T-helper 2 cell (primary cell): ENCODE measurements at places on chromosomes 12 and 14.

DNA sequence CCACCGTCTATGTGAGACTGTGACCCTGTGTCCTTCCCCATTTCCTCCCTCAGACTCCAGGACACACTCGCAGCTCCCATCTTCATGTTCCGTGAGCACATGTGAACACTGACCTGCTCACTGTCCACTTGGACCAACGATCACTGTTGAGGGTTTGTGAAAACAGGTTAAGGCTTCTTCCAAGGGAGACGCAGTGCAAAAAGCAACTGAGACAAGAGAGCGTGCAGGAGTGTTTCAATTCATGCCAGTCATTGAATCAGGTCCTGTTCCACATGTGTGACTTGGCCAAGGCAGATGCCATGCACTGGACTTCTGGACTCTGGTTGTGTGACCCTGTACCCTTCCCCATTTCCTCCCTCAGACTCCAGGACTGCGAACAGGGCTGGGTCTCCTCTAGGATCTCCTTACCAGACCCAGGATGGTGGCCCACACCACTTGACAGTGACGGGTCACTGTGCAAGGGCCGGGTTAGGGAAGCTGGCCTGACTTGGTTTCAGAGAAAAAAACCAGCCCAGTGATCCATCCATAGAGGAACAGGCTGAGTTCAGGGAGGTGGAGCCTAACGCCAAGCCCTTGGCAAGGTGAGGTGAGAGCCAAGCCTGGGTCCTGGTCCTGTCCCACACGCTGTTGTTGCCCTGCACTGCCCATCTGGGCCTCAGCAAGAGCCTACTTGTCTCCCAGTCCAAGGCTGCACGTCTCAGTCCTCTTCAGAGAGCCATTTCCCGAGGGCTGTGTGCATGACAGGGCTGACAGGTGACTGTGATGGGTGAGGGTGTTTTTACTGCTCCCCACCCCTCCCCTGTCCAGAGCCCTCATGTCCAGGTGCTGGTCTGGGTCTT is 5.7 kb upstream of the KRT5 start:
- DNase-seq: no peak

GRCh38 chr12:130752692-130753230 is 36.7 kb upstream of the RIMBP2 start:
- no peak for DNase-seq

DNA sequence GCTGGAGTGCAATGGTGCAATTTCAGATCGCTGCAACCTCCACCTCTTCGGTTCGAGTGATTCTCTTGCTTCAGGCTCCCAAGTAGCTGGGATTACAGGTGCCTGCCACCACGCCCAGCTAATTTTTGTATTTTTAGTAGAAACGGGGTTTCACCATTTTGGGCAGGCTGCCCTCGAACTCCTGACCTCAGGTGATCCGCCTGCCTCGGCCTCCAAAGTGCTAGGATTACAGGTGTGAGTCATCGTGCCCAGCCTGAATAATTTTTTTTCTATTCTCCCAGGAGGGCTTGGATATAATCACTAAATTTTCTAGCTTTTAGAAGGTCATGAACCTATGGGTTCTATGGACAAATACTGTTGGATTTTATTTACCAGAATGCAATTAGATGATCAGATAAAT is 44.7 kb upstream of the GNPNAT1 start:
- DNase-seq: no peak

- no peak for DNase-seq
These were observed 25.0 kb downstream of the MFAP5 start for GRCh38 chr12:8637666-8638065.

DNA sequence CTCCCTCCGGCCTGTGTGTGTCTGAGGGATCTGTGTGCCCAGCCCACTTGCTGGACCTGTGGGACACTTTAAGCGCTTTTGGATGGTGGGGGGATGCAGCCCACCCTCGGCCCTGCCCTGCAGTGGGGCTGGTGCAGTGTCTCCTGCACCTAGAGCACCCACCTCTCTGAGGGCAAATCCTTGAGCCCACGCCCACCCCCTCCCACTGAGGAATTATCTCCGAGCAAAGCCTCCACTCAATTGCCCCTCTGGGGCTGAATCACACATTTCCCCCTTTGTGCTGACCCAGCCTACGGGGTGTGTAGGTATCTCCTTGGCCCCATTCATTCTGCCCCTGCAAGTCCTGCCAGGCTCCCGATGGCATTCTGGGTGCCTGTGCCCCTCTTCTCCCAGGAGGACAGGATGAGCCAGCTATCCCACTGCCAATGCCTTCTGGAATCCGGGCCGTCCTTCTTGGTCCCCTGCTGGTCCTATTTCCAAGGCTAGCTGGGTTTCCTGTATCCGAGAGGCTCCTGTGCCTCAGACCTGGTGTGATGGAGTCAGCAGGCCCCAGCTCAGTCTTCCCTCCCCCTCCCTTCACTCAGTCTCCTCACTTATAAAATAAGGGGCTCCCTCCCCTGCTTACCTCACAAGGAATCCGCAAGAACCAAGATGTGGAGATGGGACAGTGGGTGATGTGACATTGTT is 48.9 kb downstream of the ERH start:
- DNase-seq: no peak

- DNase-seq: no peak
These were observed 247.8 kb downstream of the MSRB3 start for GRCh38 chr12:65526311-65526710.

DNA sequence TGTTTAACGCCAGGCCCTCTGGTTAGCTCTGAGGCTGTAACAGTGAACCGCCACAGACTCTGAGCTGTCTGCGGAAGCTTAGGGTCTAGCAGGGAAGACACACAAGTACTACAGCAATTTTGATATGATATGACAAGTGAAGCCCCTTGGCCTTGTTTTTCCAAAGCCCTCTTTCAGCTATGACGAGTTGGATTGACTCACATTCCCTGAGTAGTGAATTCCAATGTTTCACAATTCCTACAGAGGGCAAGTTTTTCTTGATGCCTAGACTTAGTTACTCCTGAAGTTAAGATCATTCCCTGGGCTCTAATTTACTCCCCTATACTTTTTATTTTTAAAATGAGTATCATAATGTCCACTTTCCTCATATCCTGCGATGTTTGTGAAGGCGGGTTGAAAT is 53.3 kb upstream of the CISTR start:
- DNase-seq: no peak
